ENCODE measurements at places on chromosomes 16 and 17. TPM values are rescaled to one million over a fixed set of nuclear protein-coding genes. Genes with fewer than 3 reads are reported as not detected.

Gene TBC1D3
- total RNA-seq, result not detected

Gene NDUFAF8
- 52.6 TPM for total RNA-seq

Gene CNTD1
- not detected for total RNA-seq

Gene FBXO39
- total RNA-seq, result 0.93 TPM

Gene PPP1R27
- total RNA-seq, result 0.65 TPM

Gene PFAS
- 33.7 TPM for total RNA-seq

DNA sequence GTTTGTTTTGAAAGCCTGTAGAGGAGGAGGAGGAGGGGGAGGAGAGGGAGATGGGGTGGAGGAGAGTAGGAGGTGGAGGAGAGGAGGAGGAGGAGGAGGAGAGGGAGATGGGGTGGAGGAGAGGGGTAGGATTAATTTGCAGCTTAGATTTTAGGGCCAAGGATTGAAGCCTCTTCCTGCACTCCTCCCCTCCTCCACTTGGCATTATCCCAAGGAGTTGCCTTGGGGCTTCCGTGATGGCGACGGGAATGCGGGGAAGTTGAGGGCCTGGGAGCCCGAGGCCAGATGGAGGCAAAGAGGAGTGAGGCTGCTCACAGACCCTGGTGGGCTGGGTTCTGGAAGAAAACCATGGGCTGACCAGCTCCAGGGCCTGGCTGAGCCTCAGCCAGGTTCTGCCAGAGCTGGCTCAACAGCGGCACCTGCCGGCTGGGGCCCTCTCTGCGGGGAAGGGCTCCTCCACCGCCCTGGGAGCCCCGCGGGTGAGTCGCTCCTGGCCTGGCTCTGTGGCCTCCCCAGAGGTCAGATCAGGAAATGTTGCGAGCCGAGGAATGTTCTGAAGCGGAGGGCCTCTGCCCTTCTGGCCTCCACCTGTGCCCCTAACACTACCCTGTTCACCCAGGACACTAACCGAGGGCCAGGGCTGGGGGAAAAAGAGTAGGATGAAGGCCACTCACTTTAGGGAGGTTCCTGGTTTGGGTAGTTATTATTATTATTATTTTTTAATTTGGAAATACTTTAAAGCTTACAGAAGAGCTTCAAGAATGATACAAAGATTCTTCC lies 23.9 kb upstream of the FMNL1 start:
- peak; percentile 47 for DNase-seq

DNA sequence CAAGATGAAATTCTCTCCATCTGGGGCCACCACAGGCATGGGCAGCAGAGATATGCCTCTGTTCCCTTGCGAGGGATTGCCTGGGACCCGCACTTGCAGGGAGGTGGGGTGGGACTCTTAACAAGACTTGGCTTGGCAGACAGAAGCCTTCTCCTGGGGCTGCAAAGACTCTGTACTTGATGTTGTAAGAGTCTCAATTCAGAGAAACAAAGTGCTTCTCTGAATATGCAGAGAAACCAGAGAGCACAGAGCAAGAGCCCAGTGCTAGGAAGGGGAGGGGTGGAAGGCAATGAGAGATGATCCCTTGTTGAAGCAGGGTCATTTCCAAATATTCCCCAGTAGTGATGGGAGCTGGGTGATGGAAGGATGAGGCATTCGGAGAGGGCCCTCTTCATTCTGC lies 2.2 kb downstream of the MMP28 start:
- no peak for DNase-seq

- no peak for DNase-seq
These were observed 86.0 kb upstream of the KIF2B start for GRCh38 chr17:53736516-53737240.

GRCh38 chr17:75759457-75759856 lies 5.5 kb downstream of the GALK1 start:
- DNase-seq, result no peak

- peak; percentile 87 for DNase-seq
These were observed 5.1 kb downstream of the MVP start for GRCh38 chr16:29825145-29826044.

GRCh38 chr16:48897698-48898205 lies 287.8 kb upstream of the N4BP1 start:
- no peak for DNase-seq

DNA sequence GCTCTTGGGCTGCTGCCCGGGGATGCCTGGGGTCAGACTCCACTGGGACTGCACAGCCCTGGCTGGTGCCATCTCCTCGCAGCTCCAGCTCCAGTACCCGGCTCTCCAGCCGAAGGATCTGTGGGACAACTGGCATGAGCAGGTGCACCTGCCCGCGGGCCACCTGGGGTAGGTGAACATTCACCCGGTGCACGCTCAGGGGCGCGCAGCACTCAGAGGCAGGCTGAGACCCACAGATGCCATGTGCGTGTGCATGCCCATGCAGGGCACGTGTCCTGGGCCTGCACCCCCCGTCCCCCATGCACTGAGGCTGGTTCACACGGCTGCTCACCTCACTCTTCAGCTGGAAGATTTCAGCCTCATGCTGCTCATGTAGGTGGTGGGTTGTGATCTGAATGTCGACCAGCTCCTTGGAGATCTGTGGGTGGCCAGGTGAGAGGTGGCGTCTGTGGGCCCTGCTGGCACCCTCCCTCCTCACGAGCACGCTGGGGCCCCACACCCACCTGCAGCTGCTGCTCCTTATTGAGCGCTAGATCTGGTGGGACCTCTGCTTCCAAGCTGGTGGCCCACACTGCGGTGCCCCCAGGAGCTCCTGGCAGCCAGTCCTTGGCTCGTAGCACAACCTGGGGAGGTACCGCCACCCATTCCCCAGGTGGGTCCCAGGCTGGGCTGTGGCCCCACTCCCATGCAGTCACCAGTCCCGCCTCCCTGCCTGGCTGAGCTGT lies 618 bp downstream of the CCDC78 start:
- no peak for DNase-seq

DNA sequence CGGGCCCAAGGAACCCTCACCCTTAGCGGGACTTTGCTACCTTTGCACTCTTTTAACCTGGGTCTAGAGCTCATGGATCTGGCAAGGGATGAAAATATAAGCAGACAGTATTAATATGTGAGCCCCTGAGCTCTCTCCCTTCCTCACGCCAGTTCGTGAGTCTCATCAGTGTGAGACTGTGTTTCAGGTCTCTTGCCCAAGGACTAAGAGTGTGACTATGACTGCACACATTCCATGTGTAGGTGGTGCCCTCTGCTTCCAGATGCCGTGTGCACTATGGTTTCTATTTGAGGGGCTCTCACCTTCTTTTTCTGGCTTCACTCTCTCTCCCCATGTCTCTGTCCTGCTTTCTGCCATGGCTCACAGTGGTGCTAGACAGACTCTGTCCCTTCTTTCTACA lies 40.5 kb downstream of the DHRS7B start:
- DNase-seq, result peak; percentile 6

DNA sequence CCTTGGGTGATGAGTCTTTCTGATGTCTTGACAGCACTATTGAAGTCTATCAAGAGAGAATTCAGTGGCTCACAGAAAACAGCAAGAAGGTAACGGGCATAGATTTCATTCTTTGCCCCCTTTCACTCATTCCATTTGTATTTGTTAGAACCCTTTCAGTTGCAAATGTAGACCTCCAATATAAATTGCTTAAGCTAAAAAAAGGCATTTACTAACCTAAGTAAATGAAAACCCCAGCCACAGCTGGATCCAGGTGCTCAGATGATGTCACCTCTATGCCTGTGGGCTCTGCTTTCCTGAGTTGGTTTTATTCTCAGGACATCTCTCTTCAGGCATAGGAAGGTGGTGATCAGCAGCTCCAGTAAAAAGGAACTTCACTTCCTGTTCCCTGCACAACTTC lies 11.1 kb downstream of the VWA3A start:
- DNase-seq, result no peak

DNA sequence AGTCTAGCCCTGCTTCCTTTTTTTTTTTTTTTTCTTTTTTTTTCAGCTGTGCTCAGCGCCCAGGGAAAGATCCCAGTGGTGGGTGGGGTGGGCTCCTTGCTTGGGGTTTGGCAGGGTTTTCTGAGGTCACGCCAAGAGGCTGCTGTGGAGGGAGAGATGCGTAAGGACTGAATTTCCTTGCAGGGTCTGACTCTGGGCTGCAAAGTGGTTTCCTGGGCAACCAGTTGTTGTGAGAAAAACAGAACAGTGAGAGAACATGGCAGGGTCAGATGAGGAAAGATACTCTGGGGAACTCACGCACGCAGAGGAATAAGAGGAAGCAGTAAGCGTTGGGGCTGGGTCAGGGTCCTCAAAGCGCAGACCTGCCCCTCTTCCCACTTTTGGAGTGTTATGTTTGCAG lies 119.5 kb downstream of the IRF8 start:
- peak; percentile 25 for DNase-seq

Data from astrocyte (in vitro differentiated cells and primary cell).